ENCODE measurements at places on chromosomes 5 and 9.
A peak's percentile ranks its signal among the peaks of the same experiment; 100 is the strongest.

- DNase-seq, result no peak
Measured at GRCh38 chr5:90585337-90585986, 26.9 kb downstream of the ADGRV1 start.

GRCh38 chr5:98769210-98769958, 4.1 kb upstream of the RGMB start:
- DNase-seq, result peak; percentile 28

DNA sequence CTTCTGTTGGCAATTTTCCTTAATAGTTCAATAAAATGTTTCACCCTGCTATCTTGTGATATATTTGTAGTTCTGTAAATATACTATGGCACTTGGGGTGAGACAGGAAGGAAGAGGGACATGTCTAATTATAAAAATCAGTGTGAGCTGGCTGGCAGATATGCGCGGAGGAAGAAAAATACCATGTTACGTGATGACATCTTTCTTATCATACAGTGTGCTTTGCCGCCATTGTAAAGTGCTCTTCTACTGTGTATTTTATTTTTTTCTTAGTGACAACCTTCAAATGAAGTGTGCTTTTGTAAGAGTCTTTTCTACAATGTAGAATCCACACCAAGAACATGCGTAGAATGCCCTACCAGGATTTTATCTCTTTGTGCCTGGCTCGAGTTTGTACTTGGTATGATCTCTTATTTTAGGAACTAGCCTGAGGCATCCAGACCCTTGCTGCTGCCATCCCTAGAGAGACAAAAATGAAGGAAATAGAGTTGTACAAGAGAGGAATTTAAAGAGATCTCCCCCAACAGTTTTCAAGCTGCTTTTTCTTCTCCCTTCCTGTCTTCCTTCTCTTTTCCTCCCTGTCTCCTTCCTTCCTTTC, 46.7 kb upstream of the RIOK2 start:
- DNase-seq, result no peak

- DNase-seq, result no peak
Measured at GRCh38 chr5:170363671-170364070, 25.5 kb downstream of the KCNMB1 start.

- DNase-seq, result no peak
Measured at GRCh38 chr5:163502521-163502920, 2.9 kb upstream of the MAT2B start.

- no peak for DNase-seq
Measured at GRCh38 chr9:101093620-101094019, 65.1 kb downstream of the PLPPR1 start.

- no peak for DNase-seq
Measured at GRCh38 chr5:136808756-136809155, 443.4 kb upstream of the TRPC7 start.

- DNase-seq, result no peak
Measured at GRCh38 chr9:33133186-33133585, 34.0 kb downstream of the B4GALT1 start.

DNA sequence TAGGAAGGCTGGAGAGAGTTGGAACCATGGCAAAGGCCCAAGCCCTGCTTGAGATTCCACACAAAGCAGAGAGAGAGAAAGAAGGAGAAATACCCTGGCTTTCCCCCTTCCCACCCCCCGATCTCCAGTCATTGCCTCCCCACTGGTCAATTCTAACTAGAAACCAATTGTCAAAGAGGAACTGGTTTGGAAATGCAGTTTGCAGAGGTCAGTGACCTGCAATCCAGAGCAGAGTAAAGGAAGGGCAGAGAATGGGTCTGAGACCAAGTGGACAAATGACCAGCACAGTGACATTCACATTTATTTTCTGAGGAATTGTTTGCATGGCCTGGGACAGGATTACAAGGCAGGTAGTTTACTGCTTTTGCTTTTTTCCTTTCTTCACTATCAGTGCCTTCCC, 37.5 kb upstream of the ZFYVE16 start:
- DNase-seq, result no peak

- no peak for DNase-seq
Measured at GRCh38 chr9:129070696-129071525, 10.0 kb upstream of the DOLPP1 start.

- DNase-seq, result no peak
Measured at GRCh38 chr9:123337971-123338370, 18.0 kb upstream of the CRB2 start.

GRCh38 chr5:147336876-147337275, 102.0 kb downstream of the STK32A start:
- no peak for DNase-seq

- DNase-seq, result no peak
Measured at GRCh38 chr9:105138306-105138801, 106.1 kb upstream of the SLC44A1 start.

- no peak for DNase-seq
Measured at GRCh38 chr5:133489632-133490031, 122.7 kb downstream of the FSTL4 start.

DNA sequence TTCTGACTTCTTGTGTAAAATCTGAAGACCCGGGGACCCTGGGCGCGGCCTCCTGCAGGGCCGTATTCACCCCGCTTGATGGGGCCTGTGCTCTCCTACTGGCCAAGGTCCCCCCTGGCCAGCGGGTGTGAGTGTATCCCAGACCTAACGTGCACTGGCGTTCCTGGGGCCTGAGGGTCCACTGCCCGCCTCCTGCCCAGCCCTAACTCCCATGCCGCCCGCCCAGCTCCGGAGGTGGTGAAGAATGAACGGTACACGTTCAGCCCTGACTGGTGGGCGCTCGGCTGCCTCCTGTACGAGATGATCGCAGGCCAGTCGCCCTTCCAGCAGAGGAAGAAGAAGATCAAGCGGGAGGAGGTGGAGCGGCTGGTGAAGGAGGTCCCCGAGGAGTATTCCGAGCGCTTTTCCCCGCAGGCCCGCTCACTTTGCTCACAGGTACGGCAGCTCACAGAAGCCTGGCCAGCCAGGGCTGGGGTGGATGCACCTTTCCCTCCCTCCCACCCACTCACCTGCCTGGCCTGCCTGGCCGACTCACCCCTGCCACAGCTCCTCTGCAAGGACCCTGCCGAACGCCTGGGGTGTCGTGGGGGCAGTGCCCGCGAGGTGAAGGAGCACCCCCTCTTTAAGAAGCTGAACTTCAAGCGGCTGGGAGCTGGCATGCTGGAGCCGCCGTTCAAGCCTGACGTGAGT, 9.5 kb downstream of the GRK6 start:
- no peak for DNase-seq

DNA sequence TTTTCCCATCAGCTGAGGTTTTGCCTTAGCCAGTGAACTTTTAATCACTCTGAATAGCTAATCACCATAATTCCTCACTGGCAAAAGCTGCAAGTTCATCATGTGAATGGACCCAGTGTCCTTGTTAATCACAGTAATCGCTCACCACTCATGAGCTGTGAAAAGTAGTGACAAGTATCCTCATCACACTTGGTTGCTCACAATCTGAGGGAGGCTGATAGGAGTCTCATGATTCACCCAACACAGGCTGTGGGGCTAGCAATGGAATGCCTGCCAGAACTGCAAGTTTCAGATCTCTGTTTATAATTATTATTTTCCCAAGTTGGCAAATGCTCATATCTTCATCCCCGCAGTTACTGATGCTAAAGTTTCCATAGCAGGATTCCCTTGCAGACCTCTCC, 467.2 kb downstream of the KIF4B start:
- no peak for DNase-seq

GRCh38 chr9:19233344-19233743, 2.9 kb downstream of the DENND4C start:
- DNase-seq, result no peak

DNA sequence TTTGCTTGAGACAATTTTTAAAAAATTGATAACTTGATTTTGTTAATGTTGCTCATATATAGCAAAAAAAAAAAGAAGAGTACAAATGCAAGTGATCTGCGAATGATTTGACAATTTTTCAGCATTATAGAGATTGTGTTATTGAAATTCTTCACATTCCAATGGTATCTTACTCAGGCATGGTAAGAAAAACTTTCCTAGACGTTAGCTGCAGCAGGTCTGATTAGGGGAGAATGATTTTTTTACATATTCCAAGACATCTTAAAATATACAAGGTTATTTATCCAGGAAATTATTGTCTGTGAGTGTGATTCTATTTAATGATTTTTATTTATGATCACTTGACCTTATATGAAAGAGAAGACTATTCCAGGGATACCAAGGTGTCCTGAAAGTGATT, 361.9 kb downstream of the MAT2B start:
- no peak for DNase-seq

GRCh38 chr9:92170848-92171247, 55.6 kb upstream of the SPTLC1 start:
- DNase-seq, result no peak

DNA sequence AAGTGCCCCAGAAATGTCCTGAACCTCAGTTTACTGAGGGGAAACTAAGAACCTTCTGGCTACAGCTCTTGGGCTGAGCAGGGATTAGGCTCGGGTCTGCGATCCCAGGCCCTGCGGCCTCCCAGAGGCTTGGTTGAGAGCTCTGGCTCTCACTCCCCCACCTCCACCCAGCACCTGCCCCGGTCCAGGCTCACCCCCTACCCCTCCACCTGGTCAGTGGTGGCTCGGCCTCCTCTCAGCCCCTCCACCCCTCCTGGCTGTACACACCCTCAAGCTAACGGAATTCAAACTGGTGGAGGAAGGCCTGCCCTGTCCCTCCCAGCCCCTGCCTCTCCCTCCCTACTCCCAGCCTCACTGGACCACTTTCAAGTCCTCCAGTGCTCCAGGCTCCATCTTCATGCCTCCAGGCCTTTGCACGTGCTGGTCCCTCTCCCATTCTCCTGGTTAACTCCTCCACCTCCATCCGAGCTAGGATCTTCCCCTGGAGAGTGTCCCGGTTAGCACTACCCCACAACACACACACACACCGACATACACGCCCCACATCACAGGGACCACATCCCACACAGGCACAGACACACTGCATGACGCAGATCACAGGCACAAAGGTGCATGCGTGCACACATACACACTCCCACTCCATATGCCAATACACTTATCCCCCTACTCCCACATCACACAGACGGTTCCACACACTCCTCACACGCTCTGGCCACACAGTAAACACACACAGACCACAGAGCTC, 130.9 kb downstream of the C9orf50 start:
- DNase-seq, result peak; percentile 77

GRCh38 chr9:88551546-88552137, 16.7 kb downstream of the NXNL2 start:
- DNase-seq, result no peak

- no peak for DNase-seq
Measured at GRCh38 chr5:57598097-57598496, 115.5 kb upstream of the ACTBL2 start.

- DNase-seq, result no peak
Measured at GRCh38 chr9:113502427-113503034, 39.0 kb downstream of the RGS3 start.

DNA sequence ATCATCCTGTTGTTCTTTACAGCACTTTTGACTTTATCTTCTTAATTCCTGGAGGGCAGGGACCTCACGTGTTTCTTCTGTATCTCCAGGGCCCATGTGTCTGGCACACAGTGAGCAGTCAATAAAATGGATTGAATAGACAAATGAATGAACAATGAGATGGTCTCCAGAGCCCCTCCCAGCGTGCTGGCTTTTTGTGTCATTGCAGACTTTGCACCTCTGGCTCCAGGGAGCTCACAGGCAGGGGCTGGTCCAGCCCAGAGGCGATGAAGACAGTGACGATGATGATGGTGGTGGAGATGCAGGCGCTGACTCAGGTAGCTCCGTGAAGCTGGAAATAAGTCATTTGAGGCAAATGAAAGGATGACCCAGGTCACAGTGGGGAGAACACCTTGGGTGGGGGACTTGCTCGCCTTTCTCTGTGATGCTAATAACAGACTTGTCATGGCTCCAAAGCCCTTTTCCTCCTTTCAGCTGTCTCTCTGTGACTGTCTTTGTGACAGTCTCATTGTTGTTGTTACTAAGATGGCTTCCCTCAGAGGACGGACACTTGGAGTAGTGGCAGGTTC, 30.4 kb upstream of the FABP6 start:
- DNase-seq, result no peak
